ENCODE measurements at places on chromosomes 3 and 15.

- ATAC-seq, result no peak
Measured at GRCh38 chr3:196135693-196136639, 54.1 kb upstream of the TFRC start.

- no peak for ATAC-seq
Measured at GRCh38 chr3:34973586-34973985, 665.7 kb upstream of the ARPP21 start.

- ATAC-seq, result peak; percentile 49
Measured at GRCh38 chr3:141441381-141442364, 45.2 kb upstream of the RASA2 start.

- no peak for ATAC-seq
Measured at GRCh38 chr3:160005004-160005403, 16.4 kb downstream of the IL12A start.

DNA sequence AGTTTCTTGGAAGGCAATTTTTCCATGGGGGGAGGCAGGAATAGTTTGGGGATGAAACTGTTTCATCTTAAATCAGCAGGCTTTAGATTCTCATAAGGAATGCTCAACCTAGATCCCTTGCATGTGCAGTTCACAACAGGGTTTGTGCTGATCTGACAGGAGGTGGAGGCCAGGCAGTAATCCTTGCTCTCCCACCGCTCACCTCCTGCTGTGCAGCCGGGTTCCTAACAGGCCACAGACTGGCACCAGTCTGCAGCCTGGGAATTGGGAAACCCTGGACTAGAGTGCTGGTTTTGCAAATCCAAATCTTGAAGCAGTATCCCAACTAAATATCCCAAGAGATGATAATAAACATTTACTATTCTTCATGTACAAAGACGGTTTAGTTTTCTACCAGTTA lies 256.3 kb upstream of the TMCO5A start:
- ATAC-seq, result no peak

DNA sequence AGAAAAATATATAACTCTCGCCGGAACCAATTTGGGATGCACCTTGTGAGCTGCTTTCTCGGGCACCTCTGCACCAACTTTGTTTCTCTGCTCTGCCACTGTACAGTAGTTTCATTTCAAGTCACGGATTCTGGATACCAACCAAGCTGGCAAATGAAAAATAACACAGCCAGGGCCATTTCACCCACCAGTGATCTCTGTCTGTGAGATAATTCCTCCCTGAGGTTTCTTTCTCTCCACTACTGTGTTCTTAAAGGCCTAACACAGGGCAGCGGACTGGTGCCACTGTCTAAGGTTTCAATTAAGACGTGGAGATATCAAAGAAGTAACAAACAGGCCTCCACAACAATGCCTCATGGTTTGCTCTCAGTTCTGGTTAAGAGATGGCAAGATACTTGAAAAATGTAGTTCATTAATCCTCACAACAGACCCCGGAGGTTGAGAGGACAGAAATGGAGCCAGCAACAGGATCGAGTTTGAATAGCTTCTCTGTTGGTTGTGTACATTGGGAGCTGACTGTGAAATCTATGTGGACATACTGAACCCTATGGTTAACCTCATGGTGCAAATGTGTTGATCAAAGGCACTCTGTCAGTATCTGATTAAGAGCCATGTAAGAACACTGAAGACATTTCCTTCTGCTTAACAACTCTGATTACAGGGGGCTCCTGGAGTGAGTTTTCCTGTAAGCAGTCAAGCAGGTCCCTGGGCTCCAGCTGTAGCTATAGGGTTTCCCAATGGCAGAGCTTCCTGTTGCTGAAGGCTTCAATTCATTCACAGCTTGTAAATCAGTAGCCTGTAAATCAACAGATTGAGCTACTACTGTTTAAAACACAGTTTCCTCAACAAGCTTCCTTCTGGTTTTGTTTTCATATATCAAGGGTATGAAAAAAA lies 470.5 kb downstream of the EPHA3 start:
- no peak for ATAC-seq

DNA sequence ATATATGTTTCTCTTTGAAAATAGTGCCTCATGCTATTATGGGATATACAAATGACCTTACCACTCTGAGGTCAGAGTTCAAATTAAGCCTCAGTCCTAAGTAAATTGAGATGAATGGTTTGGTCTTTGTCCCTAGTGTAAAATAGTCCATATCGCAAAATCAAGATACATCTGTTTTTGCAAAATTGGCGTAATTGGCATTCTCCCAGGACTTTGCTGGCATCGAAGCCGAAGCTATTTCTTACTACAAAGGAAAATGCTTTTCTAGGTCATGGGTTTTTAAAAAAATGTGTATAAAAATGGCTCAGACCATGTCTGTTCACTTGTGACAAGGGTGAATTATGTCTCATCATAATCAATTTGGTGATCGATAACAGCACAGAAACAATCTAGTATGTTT lies 25.9 kb downstream of the ROBO2 start:
- no peak for ATAC-seq

- ATAC-seq, result no peak
Measured at GRCh38 chr15:98799461-98800390, 151.4 kb downstream of the IGF1R start.

GRCh38 chr3:191158815-191159214 lies 40.2 kb upstream of the OSTN start:
- ATAC-seq, result no peak

GRCh38 chr3:66418475-66418931 lies 82.3 kb downstream of the LRIG1 start:
- ATAC-seq, result peak; percentile 72

- no peak for ATAC-seq
Measured at GRCh38 chr3:184710870-184711492, 883 bp downstream of the MAGEF1 start.

GRCh38 chr15:64017591-64018163 lies 28.6 kb downstream of the DAPK2 start:
- ATAC-seq, result no peak

GRCh38 chr3:126194713-126195305 lies 14.4 kb upstream of the ALDH1L1 start:
- ATAC-seq, result no peak

DNA sequence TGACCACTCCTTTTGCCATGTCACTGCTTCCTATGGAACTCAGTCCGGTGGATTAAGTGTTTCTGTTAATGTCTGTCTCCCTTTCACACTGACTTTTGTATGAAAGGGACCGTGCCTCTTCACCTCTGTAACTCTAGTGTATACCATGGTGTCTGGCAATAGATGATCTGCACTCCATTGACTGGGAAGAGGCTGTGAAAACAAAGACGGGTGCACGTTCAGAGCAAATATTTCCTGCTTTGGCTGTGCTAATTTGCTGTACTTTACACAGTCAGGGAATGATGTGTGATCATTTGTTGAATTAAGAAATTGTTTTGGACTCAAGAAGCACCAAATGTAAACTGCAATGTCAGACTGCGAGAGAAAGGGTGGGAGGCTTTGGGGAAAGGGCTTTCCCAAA lies 315.2 kb downstream of the RORA start:
- no peak for ATAC-seq

All from gastroesophageal sphincter (tissue), 4 donors.